ENCODE measurements at places on chromosomes 7 and 10. TPM values are rescaled to one million over a fixed set of nuclear protein-coding genes. Genes with fewer than 3 reads are reported as not detected.

Gene PNLIP
- not detected for total RNA-seq

Gene EBLN1
- total RNA-seq: not detected

Gene CAMK2B
- 0.13 TPM for total RNA-seq

Gene SHTN1
- total RNA-seq: 18.5 TPM

Gene ADIRF
- total RNA-seq: 0.44 TPM

Gene PILRB
- total RNA-seq: 5.6 TPM

Gene IFIT3
- total RNA-seq: 3.1 TPM

Gene CSGALNACT2
- 3.6 TPM for total RNA-seq

Gene CLDN4
- 28.2 TPM for total RNA-seq
